NCI-H510A treated with DMSO at 0.1 percent for 48 hours (cell line): ENCODE measurements at places on chromosomes 2 and 18.
A peak's percentile ranks its signal among the peaks of the same experiment; 100 is the strongest.

DNA sequence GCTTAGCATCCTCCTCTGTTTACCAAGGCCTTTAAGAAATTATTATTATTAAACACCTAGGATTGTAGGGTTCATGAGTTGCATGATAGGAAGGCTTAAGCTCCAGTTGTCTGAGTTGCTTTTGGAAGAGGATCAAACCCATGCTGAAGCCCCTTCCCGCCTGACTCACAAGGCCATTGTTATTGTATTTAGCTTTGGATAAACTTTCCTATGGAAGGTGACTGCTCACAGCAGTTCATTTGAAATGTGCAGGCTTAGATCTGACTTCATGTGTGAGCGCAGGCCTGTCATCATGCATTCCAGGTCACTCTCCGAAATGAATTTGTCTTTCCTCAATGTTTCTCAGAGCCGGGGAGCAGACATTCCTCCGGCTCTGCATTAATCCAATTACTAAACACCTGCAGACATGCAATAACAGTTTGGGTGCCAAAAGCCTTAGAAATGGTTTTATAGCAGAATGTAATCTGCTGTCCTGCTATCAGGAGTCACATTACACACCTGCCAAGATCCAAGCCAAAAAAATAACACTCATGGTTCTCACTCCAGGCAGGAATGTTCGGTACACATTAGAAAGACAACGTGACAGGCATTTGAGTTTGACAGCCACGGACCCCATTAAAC lies 119.9 kb downstream of the OSR1 start:
- no peak for DNase-seq

DNA sequence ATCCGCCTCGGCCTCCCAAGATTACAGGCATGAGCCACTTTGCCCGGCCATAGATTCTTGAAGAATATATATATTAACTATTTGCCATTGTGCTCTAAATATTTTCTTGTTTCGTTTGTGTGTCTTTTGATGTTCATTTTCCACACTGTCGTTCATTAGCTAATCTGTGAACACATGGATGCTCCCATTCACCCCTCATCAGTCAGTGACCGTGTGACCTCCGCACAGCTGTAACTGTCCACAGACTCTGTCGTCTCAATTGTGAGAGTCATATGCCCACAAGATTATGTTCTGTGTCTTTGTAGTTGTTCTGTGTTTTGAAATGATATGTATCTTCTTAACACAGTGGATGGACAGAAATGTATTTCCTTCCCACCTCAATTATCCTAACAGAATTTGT lies 29.6 kb downstream of the RAMP1 start:
- DNase-seq = no peak

- no peak for DNase-seq
Observed at GRCh38 chr2:138620431-138620830, 118.9 kb downstream of the SPOPL start.

GRCh38 chr18:61833978-61834377 lies 58.8 kb downstream of the RNF152 start:
- DNase-seq = no peak

DNA sequence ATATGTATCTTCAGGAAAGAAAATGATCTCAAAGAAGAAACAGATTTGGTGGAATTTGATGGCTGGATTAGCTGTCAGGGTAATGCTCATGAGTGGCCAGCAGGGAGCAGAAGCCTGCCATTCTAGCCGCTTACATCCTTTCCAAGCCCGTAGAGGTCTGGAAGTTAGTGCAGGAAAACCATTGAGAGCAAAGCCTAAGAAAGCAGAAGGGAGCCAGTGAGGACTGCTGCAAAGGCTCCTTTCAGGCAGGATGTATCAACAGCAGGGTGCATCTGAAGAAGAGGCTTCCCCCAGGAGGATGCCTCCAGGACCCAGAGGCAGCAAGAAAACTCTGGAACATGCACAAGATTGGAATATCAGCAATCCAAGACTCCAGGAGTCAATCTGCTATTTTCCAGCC lies 22.9 kb upstream of the LBH start:
- DNase-seq = peak; percentile 83

DNA sequence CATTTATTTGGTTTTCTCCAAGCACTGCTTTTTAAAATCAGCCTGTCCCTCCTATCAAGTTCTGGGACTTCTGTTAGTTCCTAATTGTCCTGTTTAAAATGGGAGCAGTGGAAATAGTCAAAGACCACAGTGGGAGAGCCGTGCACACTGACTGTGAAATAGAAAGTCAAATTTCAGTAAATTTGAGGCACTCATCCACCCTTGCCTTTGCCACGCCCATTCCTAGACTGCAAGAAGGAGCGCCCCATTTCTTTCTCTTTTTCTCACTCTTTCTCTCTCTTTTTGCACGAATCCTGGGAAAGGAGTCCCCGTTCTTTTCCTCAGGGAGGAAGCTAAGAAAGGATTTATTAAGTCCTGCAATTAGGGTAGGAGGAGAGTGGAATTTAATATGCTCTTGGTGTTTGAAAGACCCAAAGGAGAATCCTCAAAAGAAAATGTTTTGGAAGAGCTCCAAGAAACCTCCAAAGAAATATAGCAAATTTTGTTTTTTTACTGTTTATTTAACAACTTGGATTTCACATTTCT lies 7.5 kb downstream of the COL6A3 start:
- DNase-seq = no peak

DNA sequence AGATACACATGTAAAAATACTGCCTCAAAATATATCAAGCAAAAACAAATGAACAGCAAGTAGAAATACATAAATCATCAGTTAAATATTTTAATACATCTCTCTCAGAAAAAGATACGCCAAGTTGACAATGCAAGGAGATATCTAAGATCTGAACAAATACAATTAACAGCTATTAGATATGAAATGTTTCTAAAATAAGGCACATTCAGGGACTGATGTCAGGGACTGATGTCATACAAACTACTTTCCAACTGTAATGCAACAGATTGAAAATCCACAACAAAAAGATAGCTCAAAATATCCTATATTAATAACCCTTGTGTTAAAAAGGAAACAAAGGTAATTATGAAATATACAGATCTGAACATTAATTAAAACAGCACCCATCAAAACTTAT lies 51.7 kb downstream of the TLK1 start:
- DNase-seq = no peak

GRCh38 chr2:33073018-33073417 lies 126.3 kb downstream of the LTBP1 start:
- no peak for DNase-seq

GRCh38 chr18:48887905-48888772 lies 62.6 kb downstream of the SMAD7 start:
- DNase-seq = no peak

- DNase-seq = no peak
Observed at GRCh38 chr2:171550613-171551012, 28.3 kb downstream of the CYBRD1 start.

DNA sequence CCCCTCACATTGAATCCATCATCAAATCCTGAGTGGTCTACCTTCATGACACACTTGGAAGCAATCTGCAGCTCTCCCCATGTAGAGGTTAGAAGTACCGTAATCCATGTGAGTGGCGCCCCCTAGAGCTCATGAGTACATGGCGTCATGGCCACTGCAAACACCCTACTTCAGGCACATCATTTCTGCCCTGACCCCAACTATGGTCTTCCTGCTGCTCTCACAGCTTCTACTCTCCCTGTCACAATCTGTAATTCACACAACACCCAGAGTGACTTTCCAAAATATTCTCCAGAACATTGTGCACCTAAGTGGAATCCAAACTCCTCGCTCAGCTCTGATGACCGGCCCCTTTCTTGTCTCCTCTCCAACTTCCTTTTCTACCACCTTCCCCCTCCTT lies 141.9 kb downstream of the ANKRD44 start:
- peak; percentile 32 for DNase-seq

- DNase-seq = no peak
Observed at GRCh38 chr2:241885291-241885945, 15.9 kb downstream of the RTP5 start.

- no peak for DNase-seq
Observed at GRCh38 chr2:7927691-7928090, 754.2 kb upstream of the ID2 start.

- no peak for DNase-seq
Observed at GRCh38 chr2:230505162-230505561, 89.2 kb downstream of the SP100 start.

DNA sequence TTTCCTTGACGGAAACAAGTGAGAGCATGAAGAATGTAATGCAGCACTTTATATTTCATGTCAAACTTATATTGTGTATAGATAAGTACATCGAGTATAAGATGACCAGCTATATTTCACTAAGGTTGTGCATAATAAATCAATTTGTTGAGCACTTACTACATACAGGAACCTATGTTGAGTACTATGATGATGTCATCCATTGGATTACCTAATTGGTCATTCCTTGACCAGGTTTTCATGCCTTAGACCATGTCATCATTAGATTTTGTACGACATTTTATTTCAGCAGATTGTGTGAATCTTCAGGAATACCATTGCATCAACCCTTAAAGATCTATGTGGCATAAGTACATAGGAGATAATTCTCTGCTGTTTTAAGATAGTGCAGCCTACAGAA lies 119.7 kb downstream of the CPS1 start:
- no peak for DNase-seq

- no peak for DNase-seq
Observed at GRCh38 chr2:190266314-190266713, 53.3 kb downstream of the HIBCH start.
